ENCODE measurements at places on chromosomes 2 and 18. TPM values are rescaled to one million over a fixed set of nuclear protein-coding genes. Genes with fewer than 3 reads are reported as not detected.

Gene COL4A3
- 0.27 TPM for total RNA-seq

Gene RFX8
- total RNA-seq: not detected

Gene ALKAL2
- total RNA-seq: not detected

Gene GRP
- total RNA-seq: not detected

Gene ATP9B
- 60.8 TPM for total RNA-seq

Gene SERPINB2
- not detected for total RNA-seq

DNA sequence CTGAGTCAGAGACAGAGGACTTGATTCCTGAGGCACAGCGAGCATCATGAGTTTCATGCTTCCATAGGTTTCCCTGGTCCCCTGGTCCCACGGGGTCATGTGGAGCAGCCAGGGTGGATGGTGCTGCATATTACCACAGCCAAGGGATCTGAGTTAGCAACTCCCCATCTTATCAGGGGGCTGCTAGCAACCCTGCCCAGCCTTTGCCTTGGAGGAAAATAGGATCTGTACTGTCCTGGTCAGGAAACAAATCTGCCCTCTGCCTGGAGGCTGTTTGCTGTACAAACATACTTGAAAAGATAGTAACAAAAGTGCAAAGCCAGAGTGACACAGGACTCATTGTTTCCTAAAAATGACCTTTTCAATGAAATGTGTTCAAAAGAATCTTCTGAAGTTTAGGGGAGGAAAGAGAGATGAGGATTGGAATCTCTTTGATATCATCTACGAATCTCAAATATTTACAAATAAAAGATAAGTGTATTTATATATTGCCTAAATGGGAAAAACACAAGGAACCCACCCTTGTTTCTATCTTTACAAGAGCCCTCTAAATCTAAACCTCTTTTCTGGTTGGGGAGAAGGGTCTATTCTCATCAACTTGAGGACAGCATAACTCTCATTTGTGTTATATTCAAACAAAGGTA, 194.8 kb downstream of the CD226 start:
- no peak for DNase-seq

- no peak for DNase-seq
Observed at GRCh38 chr2:15081356-15081755, 448.8 kb downstream of the LRATD1 start.

DNA sequence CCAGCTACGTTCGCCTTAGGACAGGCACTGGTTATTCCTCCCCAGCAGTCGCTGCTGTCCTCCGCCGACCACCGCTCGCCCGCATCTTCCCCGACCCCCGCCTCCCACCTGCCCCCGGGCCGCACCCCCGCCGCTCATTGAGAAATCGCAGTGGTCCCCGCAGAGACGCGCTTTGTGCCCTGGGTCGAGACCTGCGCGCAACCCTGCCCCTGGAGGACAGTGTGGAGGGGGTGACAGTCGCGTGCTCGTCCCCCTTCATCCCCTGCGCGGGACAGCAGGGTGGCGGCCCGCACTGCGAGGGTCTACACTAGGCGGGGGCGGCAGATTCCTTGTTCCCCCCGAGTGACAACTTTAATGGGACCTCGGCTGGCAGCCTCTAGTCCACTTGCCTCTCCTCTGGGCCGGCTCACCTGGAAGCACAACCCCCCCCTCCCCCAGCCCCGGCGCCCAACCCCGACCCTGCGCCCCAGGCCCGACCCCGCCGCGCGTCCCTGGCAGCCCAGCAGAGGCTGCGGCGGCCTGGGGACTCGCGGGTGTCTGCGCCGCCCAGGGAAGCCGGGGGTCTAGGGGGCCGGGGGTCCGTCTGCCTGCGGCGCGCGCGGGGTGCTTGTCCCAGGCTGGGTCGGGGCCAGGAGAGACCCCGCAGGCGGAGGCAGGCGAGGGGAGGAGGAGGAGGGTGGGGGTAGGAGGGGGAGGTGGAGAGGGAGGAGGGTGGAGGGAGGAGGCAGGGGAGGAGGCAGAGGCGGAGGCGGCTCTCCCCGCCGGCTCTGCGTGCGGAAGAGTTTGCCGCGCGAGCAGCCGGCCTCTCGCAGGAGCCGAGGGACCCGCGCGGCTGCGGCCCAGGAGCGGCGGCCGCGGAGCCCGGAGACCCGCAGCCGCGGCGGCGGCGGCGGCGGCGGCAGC, at the start of gene NPAS2:
NPAS2 (plus strand) TSS at position 770 of the 903 bp plus-strand sequence. CDS start 84,616 bp downstream, outside the sequence.
- peak; percentile 34 for DNase-seq

- no peak for DNase-seq
Observed at GRCh38 chr2:220450846-220451245, 823.4 kb downstream of the SLC4A3 start.

DNA sequence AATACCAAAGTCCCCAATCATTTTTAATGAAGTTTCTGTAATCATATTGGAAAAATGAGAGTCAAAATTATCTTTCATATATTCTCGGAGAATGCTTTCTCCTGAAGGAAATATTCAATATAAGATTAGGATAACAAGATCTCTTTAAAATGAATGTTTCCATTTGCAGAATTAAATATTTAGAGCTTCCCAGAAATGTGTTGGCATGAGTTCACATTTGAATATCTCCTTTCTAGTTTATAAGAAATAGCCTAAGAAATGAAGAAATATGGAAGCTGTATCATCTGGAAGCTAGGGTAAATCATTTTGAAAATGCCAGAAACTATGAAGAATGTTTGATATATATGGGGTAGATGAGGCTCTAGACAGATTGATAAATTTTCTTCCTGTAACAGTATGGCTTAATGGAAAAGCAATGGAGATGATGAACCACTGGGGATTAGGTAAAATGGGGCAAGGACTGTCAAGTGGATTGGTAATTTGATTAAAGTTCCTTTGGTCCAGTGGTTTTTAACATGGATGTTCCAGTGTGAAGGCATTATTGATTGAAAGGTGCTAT, 184.6 kb upstream of the ZNF804A start:
- no peak for DNase-seq

- no peak for DNase-seq
Observed at GRCh38 chr18:40325988-40326387, 1629.0 kb upstream of the PIK3C3 start.

DNA sequence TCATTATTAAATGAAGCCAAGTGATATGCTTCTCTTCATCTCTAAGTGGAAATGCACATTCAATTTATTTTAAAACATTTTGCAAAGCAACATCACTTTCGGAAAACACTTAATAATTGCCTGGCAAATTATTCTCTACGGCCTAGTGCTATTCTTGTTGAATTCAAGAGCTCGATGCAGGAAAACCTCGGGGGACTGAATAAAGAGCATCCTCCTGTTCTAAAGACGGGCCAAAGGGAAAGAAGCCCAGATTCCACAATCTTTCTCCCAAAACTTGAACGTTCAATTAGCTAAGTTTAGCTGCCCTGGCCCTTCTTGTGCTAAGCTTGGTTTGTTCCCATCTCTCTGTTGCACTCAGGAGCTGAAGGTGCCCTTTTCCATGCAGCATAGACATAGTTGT, 23.2 kb upstream of the SEH1L start:
- no peak for DNase-seq

GRCh38 chr2:870426-870825, 80.2 kb upstream of the SNTG2 start:
- no peak for DNase-seq

All from CD8-positive, alpha-beta T cell (primary cell).